ENCODE measurements at places on chromosomes 4 and X. TPM values are rescaled to one million over a fixed set of nuclear protein-coding genes. Genes with fewer than 3 reads are reported as not detected.

DNA sequence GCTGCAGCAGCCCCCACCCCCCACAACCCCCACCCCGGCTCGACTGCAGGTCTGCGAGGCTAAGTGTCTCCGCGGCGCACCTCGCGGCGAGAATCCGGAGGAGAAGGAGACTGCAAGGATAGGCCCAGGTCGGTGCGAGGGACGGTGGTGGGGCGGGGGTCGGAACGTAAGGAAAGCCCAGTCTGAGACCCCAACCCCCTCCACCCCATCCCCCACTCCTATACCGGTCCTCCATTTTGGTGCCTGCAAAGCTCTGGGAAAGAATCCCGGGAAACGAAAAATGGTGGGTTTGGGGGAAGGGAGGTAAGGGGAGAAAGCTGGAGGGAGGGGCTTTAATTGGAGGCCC lies 614 bp downstream of the BEX3 start:
- no peak for DNase-seq

DNA sequence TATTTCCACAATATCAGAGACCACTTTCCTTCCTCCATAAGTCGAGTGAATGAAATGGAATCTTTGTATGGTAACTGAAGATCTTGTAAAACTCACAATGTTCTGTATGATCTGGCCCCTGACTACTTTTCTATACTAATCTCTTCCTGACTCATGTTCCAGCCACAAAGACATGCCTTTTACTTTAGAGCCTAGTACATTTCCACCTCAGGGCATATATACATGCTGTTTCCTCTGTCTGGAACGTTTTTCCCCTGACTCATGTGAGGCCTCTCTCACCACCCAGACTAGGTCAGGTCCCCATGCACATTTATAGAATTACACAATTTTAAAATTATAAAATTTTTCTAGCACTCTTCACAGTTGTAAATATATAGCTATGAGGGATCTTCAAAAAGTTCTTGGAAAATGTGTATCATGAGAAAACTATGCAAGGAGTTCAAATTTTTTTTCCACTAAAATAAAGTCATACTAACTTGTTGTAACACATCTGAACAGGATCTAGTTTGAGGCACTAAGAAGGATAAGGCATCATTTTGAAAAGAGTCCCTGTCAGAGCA lies 208.8 kb downstream of the SH2D1A start:
- DNase-seq, result no peak

DNA sequence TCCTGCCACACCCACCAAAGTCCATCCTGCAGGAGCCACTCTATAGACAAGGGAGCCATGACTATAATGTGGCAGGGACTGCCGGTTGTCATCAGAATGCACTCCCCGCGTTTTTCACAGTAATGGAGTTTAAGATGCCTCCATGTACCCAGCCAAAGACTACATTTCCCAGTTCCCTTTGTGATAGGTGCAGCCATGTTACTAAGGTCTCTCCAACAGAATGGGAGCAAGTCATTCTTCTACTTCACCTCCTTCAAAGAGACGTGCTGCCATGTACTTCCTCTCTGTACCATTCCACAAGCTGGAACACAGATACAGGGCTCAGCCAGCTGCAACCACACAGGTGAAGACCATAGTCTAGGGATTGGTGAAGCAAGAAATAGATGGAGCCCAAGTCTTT lies 126.7 kb downstream of the CORIN start:
- no peak for DNase-seq

GRCh38 chrX:139429913-139430312 lies 100.6 kb upstream of the F9 start:
- no peak for DNase-seq

DNA sequence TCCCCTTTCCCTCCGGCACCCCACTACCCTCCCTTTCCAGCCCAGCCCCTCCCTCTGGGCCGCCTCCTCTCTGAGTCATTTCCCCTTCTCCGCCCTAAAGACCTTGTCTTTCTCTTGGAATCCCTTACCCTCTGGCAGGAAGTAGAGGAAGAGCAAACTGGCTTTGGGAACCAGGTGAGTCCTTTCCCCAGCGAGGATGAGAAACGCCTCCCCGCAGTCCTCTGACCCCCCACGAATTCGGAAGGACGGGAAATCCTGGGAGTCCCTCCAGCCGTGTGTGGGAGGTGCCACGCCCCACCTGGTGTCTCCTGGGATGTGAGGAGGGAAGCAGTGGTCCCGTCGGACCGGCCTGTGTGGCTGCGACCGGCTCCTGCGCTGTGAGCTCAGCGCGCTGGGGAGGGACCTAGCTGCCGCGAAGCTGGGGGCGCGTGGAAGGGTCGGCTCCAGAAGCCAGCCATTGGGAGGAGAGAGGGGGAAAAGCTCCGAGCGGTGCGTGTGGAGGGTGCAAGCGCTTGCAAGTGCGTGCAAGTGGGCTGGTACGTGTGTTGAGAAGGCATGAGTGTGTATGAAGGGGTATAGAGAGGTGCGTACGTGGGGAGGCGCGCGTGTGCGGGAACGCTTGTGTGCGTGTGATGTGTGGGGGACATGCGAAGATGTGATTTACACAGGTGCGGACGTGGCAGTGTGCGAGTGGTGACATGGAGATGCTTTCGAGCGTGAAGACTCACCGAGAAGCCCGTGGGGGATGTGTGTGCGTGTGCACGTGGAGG lies 46.3 kb downstream of the TEX13B start:
- no peak for DNase-seq

GRCh38 chr4:155032521-155033229 lies 175.8 kb upstream of the NPY2R start:
- no peak for DNase-seq

DNA sequence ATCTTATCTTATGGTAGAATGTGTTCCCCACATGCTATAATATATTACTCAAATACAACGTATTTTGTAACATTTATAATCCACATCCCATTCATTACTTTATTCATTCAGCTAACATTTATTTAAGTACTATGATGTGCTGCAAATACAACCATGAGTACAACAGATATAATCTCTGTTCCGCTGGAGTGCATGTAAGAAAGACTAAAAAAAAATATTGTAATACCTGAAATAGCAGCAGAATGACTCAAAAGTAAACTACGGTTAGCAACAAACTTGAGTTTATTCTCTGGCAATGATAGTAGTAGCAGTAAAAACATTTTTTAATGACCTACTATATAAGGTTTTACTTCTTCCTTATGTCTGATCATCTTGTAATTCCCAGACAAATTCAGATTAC lies 1776.3 kb downstream of the STIM2 start:
- DNase-seq, result no peak

GRCh38 chr4:26058537-26058936 lies 144.5 kb downstream of the SMIM20 start:
- DNase-seq, result no peak

DNA sequence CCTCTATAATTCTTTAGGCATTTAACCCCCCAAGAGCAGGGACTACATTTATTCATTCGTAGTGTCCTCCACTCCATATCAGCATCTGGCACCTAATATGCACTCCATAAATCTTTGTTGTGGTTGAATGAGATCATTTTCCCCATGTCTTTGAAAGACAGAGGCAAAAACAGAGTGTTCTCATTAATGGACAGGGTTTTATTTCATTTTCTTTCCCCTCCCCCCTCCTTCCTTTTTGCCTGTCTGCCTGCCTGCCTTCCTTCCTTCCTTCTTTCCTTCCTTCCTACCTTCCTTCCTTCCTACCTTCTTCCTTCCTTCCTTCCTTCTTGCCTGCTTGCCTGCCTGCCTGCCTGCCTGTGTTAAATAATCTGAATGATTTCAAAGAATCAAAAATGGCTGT lies 83.2 kb downstream of the SHROOM3 start:
- DNase-seq, result no peak

- DNase-seq, result no peak
These were observed 900 bp downstream of the CTAG2 start for GRCh38 chrX:154652311-154653047.

DNA sequence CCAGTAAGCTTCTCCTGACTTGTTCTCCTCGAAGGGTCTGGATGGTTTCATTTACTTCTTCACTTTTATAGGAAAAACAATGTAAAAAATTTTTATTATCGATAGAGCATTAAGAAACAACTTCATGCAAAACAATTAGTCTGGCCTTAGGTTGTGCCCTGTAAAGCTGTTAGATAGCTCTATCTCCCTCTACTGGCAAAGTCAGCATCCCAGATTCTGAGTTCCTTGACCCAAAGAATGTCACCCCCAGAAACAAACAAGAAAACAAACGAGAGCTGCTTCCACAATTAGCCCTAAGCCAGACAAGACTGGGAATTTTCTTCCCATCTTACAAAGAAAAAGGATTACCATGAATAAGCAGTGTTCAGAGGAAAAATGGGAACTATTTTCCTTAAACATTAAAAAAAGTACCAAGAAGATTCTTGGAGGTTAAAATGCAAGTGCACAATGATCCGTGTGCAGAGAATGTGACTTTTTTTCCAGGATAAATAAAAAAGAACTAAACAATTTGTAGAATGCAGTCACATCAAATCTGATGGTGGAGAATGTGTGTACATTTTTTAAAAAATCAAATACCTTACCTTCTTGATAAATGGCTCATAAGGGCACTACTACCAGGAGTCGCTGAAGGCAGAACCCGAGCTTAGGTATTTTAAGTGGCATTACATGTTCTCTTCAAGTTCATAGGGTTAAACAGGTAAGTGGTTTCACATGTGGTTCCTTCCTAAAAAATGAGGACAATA lies 293.2 kb downstream of the FBXO8 start:
- DNase-seq, result no peak

- DNase-seq, result no peak
These were observed 77.0 kb upstream of the STOX2 start for GRCh38 chr4:183828125-183828524.

GRCh38 chr4:155491336-155492120 lies 114.8 kb upstream of the MAP9 start:
- DNase-seq, result no peak

DNA sequence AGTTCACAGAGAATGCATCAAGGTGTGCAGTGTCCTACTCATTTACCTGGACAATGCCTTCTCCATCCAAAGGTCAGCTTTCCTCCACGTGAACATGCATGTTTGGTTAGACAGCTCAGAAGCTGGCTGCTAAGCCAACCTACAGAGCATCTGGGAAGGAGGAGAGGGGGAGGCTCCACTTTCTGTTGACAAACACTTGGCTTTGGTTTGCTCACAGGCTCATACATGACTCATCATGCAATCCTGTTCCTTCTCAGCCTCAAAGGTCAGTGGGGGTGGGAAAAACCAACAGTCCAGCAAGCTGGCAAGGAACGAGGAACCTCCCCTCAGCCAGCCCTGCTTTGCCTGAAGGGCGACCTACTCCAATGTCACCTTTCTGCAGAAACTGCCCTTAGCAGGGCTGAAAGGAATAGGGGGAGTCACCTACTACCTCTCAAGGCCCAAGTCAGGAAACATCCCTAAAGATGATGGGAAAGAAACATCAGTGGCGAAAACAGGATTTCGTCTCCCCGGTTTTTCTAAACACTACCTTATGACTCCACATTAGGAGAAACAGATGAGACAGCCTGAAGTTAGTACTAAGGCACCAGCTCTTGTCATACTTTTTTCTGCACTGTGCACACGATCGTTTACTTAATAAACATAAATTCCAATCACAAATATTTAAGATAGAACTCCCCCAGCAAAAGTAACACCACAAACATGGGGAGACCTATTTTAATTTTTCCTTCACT lies 37.9 kb downstream of the RELL1 start:
- DNase-seq, result peak; percentile 74

- no peak for DNase-seq
These were observed 377.1 kb upstream of the HS3ST1 start for GRCh38 chr4:11805842-11806241.

DNA sequence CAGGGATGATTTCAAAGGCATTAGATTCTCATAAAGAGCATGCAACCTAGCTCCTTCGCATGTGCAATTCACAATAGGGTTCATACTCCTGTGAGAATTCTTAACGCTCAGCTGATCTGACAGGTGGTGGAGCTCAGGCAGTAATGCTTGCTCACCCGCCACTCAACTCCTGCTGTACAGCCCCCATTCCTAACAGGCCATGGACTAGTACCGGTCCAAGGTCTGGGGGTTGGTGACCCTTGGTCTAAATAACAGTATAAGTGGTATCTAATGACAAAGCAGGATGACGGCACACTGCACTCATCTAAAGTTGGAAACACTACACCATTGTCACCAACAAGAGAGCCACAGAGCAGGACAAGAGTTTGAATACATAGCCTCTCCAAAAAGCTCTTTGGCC lies 28.5 kb downstream of the ADGRA3 start:
- DNase-seq, result no peak

- peak; percentile 76 for DNase-seq
These were observed at the start of gene BMP2K for GRCh38 chr4:78776079-78776728. Gene BMP2K, plus strand, starts transcription at chr4:78776350. Its CDS starts 194 bp downstream, at chr4:78776544.

GRCh38 chr4:22129454-22130029 lies 181.0 kb upstream of the KCNIP4 start:
- no peak for DNase-seq

GRCh38 chrX:71540801-71541200 lies 7.9 kb downstream of the OGT start:
- no peak for DNase-seq

DNA sequence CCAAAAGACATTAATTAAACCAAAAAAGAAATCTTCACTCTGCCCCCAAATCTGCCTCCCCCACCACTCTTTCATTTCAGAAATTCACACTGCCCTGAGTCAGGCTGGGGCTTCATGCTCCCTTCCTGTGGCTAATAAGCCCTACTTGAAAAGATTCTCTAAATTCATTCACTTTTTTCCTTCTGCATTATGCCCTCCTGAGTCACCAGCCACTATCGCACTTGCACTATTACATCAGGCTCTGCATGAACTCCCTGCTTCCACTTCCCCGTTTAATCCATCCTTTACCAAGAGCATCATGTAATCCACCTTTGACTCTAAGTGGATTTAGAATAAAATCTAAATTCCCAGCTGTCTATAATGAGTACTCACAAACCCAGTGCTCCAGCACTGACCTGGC lies 295.4 kb upstream of the KLF3 start:
- DNase-seq, result no peak

GRCh38 chr4:156998500-156999174 lies 27.0 kb upstream of the PDGFC start:
- no peak for DNase-seq

GRCh38 chr4:123102897-123103471 lies 180.6 kb upstream of the NUDT6 start:
- no peak for DNase-seq

The DGKQ gene
- total RNA-seq, result 109 TPM

The ANOS1 gene
- not detected for total RNA-seq

The XAGE1A gene
- not detected for total RNA-seq

The DSPP gene
- not detected for total RNA-seq

The RHOXF1 gene
- total RNA-seq, result not detected

The CCKAR gene
- total RNA-seq, result not detected

The TMPRSS11A gene
- total RNA-seq, result not detected

The PAK3 gene
- 8.3 TPM for total RNA-seq

The DUSP9 gene
- total RNA-seq, result not detected

The PCYT1B gene
- total RNA-seq, result not detected

The FANCB gene
- 0.35 TPM for total RNA-seq

The SEC24D gene
- 52.8 TPM for total RNA-seq

The AR gene
- total RNA-seq, result 0.70 TPM

The ADH1B gene
- total RNA-seq, result 367 TPM

The RIBC1 gene
- total RNA-seq, result not detected

The TLR6 gene
- 1.6 TPM for total RNA-seq

The VSIG4 gene
- 15.1 TPM for total RNA-seq

The INTU gene
- 2.3 TPM for total RNA-seq

The DCAF4L1 gene
- total RNA-seq, result 0.53 TPM

The SPANXB1 gene
- total RNA-seq, result not detected

The SRPK3 gene
- total RNA-seq, result not detected

The MTNR1A gene
- not detected for total RNA-seq
